Right renal cortex interstitium (tissue), 3 donors: ENCODE measurements at places on chromosomes 16 and 17. TPM values are rescaled to one million over a fixed set of nuclear protein-coding genes. Genes with fewer than 3 reads are reported as not detected.

GRCh38 chr16:72111657-72112451 is 18.2 kb downstream of the DHX38 start:
- no peak for DNase-seq

- no peak for DNase-seq
Observed at GRCh38 chr16:71493213-71493612, 4.1 kb upstream of the ZNF19 start.

GRCh38 chr17:78294776-78295175 is 63.3 kb downstream of the TMEM235 start:
- DNase-seq = no peak

The TAT gene
- 0.03 TPM for polyA plus RNA-seq
